ENCODE measurements at places on chromosomes 1 and 21. TPM values are rescaled to one million over a fixed set of nuclear protein-coding genes. Genes with fewer than 3 reads are reported as not detected.

Gene EVA1C
- total RNA-seq: 23.6 TPM

Gene UTS2
- total RNA-seq: not detected

Gene FLVCR1
- 8.9 TPM for total RNA-seq

Gene NTMT2
- total RNA-seq: not detected

Gene TFF3
- not detected for total RNA-seq

Gene S100A12
- total RNA-seq: not detected

Gene ARHGEF10L
- total RNA-seq: 0.95 TPM

Gene RCC1
- 129 TPM for total RNA-seq

Gene DNALI1
- total RNA-seq: 2.0 TPM

Gene NUDC
- total RNA-seq: 72.5 TPM

Gene SLC9C2
- not detected for total RNA-seq

Gene GLMP
- 38.7 TPM for total RNA-seq

Gene TNFRSF8
- total RNA-seq: 0.32 TPM

Gene FCRL2
- total RNA-seq: not detected

Gene KRTAP6-2
- not detected for total RNA-seq

Gene ERICH3
- not detected for total RNA-seq

Gene OR2L13
- total RNA-seq: not detected

Gene SLC1A7
- total RNA-seq: not detected

Gene SLC30A2
- total RNA-seq: not detected

Gene SYNC
- 11.8 TPM for total RNA-seq

Gene CYP4Z1
- total RNA-seq: not detected

Gene SIKE1
- total RNA-seq: 92.9 TPM

Gene BSND
- not detected for total RNA-seq

Gene FAM89A
- 17.4 TPM for total RNA-seq

Gene C1QA
- not detected for total RNA-seq

Gene SLC41A1
- total RNA-seq: 9.4 TPM

Gene AKNAD1
- not detected for total RNA-seq

Gene TNFRSF14
- 25.5 TPM for total RNA-seq

Gene VPS26C
- total RNA-seq: 62.4 TPM

Gene CNKSR1
- not detected for total RNA-seq

Gene BNIPL
- 0.07 TPM for total RNA-seq

Gene ARHGAP30
- total RNA-seq: 0.04 TPM

Gene SMPDL3B
- total RNA-seq: 0.26 TPM

Gene LEFTY2
- not detected for total RNA-seq

Gene RUNX3
- under 0.01 TPM for total RNA-seq

Gene C8B
- total RNA-seq: not detected

Gene SPEN
- 18.9 TPM for total RNA-seq

Gene CNIH3
- 2.0 TPM for total RNA-seq

Gene SLC45A1
- 0.78 TPM for total RNA-seq

Gene MYBPH
- total RNA-seq: not detected

Gene ARMH1
- not detected for total RNA-seq

Gene PTGFRN
- total RNA-seq: 59.4 TPM

Gene CDK11A
- 8.1 TPM for total RNA-seq

Gene GPR52
- 0.49 TPM for total RNA-seq

Gene TBX19
- total RNA-seq: 0.40 TPM

Data from pulmonary artery endothelial cell (primary cell).